ENCODE measurements at places on chromosomes 1 and 21. TPM values are rescaled to one million over a fixed set of nuclear protein-coding genes. Genes with fewer than 3 reads are reported as not detected.
A peak's percentile ranks its signal among the peaks of the same experiment; 100 is the strongest.

GRCh38 chr21:14533499-14534428 is 12.4 kb downstream of the SAMSN1 start:
- no peak for DNase-seq

DNA sequence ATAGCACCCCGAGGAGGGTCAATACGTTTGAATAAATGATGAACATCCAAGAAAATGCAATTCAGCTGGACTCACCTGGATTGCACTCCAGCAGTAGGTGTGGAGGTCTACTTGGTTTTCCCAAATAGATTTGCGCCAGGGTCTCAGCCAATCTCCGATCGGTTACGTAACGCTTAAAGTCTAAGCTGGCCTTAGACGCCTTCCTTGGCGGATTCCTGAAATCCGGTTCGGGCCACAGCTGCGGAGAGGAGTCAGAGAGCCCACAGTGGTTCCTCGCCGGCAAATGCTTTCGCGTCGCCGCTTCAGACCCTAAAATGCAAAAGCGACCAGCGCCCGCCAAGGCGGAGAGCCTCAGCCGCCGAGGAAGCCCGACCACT is 322 bp downstream of the TFB2M start:
- peak; percentile 35 for DNase-seq

- DNase-seq: no peak
Observed at GRCh38 chr1:90340606-90341005, 345.7 kb downstream of the ZNF326 start.

GRCh38 chr1:226337276-226337875 is 28.4 kb upstream of the LIN9 start:
- no peak for DNase-seq

GRCh38 chr1:84048820-84049219 is 49.9 kb upstream of the TTLL7 start:
- DNase-seq: no peak

Gene KCNJ9
- polyA plus RNA-seq: 0.36 TPM

GRCh38 chr1:12272770-12273169 is 42.9 kb downstream of the VPS13D start:
- no peak for DNase-seq

DNA sequence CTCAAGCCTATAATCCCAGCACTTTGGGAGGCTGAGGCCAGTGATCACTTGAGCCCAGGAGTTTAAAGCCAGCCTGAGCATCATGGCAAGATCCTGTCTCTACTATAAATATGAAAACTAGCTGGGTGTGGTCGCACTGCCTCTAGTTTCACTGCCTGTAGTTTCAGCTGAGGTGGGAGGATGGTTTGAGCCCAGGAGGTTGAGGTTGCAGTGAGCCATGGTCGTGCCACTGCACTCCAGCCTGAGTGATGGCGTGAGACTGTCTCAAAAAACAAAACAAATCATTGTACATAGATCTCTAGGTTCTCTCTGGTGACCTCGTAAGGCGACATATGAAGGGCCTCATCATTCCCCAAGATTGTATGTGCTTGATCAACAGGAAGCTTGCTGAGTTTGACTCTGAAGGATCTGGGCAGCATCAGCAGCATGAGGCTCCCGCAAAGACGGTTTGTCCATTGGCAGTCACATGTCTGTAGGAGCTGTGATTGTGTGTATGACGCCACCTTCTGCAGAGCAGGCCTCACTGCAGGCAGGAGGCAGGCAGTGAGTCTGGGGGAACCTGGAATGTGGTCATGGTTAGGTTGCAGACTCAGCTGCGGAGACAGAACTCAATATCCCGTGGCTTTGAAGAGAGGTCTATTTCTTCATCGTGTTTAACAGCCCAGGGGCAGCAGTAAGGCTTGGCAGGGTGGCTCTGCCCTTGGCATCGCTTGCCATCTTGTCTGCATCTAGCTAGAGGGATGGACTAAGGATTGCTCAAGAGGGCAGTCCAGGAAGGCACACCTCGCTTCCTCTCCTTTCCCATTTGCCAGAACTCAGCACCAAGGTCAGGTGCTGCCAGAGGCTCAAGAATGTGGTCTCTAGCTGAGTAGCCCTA is 14.0 kb downstream of the ATP5PO start:
- DNase-seq: peak; percentile 35

- no peak for DNase-seq
Observed at GRCh38 chr1:186050360-186050759, 316.2 kb downstream of the HMCN1 start.

DNA sequence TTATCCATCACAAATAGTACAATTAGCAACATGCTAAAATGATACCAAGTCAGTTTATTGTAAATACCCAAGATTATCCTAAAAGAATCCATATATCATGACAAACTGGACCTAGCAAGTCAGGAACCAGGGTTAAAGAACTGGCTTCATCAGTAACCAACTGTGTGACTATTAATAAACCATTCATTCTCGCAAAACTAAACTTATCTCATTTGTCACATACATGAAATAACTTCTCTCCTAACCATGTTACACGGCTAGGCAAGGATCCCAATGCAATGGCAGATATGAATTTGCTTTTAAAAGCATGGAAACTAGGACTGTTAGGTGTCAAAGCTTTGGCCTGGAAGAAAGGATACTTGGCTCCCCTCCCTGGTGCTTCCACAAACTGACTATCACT is 29.4 kb downstream of the CYP2J2 start:
- no peak for DNase-seq

Gene FBLIM1
- 76.8 TPM for polyA plus RNA-seq

DNA sequence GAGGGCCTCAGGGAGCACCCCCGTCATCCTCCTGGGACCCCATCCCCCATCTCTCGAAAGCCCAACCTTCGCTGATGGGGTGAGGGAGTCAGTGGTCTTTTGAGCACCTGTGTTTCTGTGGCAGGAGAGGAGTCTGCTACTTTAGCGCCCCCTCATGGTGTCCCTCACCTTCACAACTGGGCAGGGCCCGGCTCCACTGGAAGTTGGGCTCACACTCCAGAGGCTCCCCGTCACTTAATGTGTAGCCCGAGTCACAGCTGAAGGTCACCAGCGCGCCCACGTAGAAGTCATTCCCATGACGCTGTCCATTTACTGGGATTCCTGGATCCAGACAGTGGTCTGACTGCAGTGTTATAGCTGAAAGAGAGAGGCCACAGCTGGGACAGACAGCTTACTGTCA is 139.5 kb upstream of the HMGB4 start:
- DNase-seq: no peak

Gene BSDC1
- polyA plus RNA-seq: 57.2 TPM

- DNase-seq: no peak
Observed at GRCh38 chr1:203082571-203083462, 3.0 kb downstream of the MYOG start.

Data from large intestine (tissue), 12 donors.